ENCODE measurements at places on chromosomes 5 and 9.

DNA sequence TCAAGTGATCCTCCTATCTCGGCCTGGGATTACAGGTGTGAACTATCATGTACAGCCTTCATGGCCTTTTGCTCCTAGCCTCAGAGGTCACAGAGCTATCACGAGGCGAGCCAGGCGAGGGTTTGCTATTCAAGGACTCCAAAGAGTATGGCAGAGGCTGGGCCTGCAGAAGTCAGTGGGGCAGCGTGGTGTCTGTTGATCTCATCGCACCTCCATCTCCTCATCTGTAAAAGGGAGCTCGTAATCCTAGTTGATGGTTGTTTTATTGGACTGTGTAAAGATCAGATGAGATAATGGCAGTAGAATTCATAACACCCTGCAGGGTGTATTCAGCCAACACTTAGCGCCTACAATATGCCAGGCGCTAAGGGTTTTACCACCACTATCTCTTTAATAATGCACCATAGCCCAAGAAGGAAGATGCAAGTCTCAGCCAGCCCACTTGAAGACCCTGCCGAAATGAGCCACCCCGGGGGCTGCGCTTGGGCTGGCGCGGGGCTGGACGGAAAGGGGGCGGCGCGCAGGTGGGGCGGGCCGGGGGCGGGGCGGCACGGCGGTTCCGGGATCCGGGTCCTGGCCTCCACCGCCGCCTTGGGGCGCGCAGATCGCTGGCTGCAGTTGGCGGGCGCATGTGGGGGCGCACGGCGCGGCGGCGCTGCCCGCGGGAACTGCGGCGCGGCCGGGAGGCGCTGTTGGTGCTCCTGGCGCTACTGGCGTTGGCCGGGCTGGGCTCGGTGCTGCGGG lies at the start of gene GALNT12:
Gene GALNT12 (plus strand): TSS at position 601 of the 744 bp plus-strand sequence. CDS start 29 bp downstream, at position 630.
- DNase-seq, result no peak

DNA sequence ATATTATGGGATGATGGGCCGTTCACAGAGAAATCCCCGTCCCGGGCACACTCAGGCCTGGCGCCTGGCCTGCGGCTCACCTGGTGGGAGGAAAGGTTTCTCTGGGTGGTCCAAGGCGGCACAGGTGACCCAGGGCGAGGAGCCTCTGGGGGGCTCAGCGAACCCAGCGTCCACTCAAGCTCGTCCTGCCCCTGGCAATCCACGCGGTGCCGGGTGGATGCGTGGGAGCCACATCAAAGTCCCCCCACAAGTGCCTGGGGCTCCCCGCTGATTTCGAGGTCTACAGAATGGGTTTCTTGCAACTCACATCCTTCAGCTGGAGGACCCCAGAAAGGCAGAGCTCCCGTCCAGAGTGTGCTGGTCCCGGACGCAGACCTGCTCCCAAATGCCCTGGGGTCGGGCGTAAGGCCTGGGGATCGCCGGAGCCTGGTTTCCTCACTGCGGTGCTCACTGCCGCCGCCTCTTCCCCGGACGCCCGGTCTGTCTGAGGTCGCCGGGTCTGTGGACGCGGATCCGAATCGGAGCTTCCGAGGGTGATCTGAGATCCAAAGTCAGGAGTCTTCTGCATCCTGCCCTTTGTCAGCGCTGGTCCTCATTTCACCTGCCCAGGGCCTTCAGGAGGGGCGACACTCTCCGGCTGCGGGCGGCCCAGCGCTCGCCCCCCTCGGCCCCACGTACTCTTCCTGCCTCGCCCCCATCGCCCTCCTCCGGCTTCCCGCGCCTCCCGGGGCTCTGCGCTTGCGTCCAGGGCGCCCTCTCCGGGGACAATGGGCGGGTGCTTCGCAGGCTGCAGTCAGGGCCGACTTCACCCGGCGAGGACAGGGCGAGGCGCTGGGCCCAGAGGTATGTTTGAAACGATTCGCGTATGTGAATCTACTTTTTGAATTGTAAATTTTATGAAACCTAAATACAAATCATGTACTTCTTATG lies 20.0 kb upstream of the RUFY1 start:
- DNase-seq, result peak; percentile 92

DNA sequence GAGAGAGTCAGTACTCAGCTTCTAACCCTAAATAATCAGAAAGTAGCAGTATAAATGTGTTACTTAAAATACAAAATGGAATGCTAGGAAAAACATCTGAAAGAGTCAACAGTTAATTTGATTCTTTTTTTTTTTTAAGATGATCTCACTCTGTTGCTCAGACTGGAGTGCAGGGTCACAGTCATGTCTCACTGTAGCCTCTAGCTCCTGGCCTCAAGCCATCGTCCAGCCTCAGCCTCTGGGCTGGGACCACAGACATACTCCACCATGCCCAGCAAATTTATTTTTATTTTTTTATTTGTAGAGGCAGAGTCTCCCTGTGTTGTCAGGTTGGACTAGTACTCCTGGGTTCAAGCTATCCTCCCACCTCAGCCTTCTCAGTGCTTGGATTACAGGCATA lies 424.9 kb downstream of the IRX2 start:
- DNase-seq, result no peak

DNA sequence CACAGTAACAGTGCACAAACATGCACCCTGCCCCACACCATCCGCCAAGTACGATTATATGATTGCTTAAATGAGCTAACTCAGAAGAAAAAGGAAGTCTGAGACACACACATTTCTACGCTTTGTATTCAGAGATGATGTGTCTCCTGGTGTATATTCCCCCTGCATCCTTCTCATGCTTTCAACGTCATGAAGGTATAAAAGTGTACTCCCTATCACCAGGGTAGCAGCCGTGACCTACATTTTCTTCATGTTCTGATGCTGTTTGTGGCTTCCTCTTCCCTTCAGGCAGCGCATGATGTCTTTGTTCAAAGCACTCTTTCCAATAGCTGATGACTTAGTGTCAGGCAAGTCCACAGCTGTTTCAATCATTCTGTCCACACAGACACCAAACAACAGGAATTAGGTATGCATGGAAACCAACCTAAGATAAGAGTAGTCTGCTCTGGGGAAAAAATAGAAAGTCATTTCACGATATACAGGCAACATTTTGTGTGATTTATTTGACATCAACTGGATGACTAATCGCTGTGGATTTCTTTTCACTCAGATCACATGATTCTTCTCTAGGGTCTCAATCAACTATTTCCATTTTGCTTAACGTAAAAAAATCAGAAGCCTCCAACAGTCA lies 269.4 kb upstream of the PTGER4 start:
- DNase-seq, result no peak

DNA sequence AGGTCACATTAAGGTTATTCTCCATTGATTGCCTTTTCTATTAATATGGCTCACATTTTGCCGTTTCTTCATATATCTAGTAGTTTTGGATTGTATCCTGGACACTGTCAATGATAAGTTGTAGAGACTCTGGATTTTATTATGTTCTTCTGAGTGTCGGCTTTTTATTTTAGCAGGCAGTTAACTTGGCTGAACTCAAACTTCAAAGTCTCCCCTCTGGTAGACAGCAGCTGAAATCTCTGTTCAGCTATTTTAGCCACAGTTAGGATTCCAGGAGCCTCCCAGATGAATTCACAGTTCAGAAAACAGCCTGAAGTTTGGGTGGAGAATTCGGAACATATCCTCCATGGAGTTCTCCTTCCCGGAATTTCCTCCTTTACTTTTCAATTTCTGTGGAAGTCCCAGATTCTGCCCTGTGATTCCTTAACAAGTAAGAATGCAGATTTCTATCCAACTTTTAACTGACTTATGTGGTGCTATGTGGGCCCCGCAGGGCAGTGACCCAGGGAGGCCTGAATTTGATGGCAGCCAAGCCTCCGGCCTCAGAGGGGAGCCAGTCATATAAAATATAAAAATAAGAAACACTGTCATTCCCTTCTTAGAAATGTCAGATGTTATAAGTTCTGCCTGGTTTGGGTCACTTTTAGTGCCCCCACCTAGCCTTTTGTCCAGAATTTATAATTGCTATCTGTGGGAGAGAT lies 39.3 kb upstream of the MVB12B start:
- no peak for DNase-seq

- no peak for DNase-seq
Observed at GRCh38 chr5:85985167-85985566, 632.6 kb upstream of the COX7C start.

GRCh38 chr9:89563571-89564345 lies 41.1 kb upstream of the GADD45G start:
- DNase-seq, result no peak

DNA sequence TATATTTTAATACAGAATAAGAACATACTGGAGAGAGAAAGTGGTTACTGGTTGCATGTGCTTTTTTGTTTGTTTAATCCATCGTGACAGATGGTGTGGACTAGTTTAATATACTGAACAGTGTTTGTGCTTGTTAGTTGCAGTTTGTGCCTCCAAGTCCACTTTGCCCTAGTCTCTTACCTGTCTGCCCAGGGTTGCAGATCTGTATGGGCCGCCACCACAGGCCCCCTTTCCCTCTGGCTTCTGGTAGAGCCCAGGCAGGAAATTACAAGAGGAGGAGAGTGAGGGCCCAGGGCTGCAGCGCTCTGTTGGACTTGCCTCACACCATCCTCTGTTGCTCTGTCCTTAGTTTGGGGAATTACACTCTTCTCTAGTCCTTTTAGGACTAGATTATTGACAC lies 166.4 kb downstream of the KDM4C start:
- no peak for DNase-seq

DNA sequence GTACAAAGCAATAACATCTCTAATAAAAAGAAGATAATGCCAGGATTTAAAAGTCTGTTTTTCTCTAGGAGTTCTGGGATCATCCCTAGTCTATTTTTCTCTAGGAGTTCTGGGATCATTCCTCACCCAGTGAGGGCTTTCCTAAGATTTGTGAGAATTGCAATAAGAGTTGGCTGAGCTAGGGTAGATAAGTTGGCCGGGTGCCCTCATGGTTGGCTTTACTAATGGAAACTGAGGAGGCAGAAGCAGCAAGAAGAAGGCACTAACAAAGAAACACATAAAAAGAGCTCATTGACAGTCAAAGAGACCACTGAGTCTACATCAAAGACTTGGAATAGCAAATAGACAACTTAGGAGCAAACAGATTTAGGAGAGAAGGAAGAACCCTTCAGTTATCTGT lies 4.2 kb downstream of the SLC1A3 start:
- no peak for DNase-seq

GRCh38 chr9:133642708-133643361 lies 6.7 kb downstream of the DBH start:
- no peak for DNase-seq

DNA sequence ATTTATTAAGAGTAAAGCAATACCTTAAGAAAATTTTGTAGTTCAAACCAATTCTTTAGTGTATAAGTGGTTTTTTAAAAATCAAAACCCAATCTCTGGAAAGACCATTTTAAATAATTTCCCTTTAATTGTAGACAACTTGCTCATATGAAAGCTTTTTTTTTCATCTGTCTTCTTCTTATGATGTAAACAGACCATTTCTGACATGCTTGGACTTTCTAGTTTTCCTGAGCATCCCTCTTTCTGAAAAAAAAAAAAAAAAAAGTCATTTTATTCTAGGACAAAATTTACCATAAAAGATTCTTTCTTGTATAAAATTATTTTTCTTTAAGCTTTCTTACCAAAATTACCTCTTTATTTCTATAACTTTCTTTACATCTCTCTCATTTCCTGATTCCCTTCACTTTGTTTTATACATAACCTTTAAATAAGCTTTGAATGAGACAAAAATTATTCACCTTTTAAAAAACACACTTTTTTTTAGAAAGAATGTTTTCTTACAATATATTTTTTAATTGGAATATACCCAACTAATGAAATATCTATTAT lies 67.5 kb downstream of the COL15A1 start:
- DNase-seq, result no peak

- DNase-seq, result no peak
Observed at GRCh38 chr5:1285883-1286291, 9.0 kb downstream of the TERT start.

GRCh38 chr9:21994556-21995005 lies at the start of gene CDKN2B-AS1:
TSS of gene CDKN2B-AS1 (plus strand) at chr9:21994791.
- no peak for DNase-seq

- peak; percentile 74 for DNase-seq
Observed at GRCh38 chr5:91225848-91226686, 157.1 kb downstream of the ARRDC3 start.

DNA sequence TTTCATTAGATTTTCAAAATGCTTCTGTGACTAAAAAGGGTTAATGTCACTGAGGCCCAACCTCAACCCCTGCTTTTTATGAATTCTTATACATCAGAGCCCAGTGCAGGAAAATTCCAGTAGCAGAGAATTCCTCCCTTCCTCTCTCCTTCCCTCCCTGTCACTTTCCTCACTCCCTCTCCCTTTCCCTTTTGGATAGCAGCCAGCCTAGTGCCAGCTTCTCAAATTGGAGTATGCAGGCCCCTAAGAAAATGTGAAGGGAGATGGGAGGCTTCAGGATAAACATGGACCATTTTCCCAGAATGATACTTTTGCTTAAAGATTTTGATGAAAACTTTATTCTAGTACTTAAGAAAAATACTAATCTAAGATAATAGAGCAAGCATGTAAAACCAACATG lies 507.4 kb downstream of the KDM4C start:
- DNase-seq, result no peak

GRCh38 chr9:34555500-34555899 lies 32.7 kb upstream of the ENHO start:
- no peak for DNase-seq

DNA sequence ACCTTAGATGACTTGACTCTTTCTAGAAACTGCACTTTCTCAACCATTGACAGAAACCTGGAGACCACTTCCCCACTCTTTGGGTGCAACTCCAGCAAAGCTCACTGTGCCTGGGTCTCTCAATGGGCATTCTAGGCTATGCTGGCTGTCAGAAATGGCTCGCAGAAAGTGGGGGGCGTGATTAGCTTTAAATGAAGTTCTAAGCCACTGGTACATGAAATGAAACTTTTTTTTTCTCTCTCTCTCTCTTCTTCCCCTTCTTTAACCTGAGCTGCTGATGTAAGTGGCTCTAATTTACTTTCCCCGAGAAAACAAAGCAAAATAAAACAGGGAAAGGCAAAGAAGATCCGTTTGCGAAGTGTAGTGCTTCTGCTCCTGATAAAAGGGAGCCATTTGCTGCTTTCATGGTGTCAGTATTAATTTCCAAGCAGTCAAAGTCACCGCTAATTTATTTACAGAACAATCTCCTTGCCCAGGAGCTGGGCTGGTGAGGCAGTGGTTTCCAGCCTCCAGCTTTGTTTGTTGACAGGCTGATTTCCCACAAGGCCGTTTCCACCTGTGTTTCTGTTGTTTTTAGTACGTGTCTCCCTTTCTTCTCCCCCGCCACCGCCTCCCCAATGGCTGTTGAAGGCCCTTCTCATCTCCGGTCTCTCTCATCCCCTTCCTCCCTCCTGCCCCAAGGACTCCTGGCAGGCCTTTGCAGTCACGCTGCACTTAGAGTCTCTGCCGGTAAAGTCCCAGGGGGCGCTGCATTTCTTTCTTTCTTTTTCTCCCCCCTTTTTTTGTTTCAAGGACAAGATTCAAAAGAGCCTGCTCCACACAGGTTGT lies 422.9 kb downstream of the EBF1 start:
- DNase-seq, result no peak

- DNase-seq, result no peak
Observed at GRCh38 chr5:82808960-82809359, 268.2 kb downstream of the TMEM167A start.
